ENCODE measurements at places on chromosomes 5 and 9.

GRCh38 chr9:79688363-79688762 is 116.6 kb downstream of the TLE4 start:
- DNase-seq: no peak

GRCh38 chr9:18255747-18256146 is 218.2 kb upstream of the ADAMTSL1 start:
- DNase-seq: no peak

GRCh38 chr5:61330341-61330844 is 1.7 kb upstream of the ZSWIM6 start:
- DNase-seq: peak; percentile 64

- no peak for DNase-seq
Observed at GRCh38 chr9:18126831-18127498, 347.0 kb upstream of the ADAMTSL1 start.

DNA sequence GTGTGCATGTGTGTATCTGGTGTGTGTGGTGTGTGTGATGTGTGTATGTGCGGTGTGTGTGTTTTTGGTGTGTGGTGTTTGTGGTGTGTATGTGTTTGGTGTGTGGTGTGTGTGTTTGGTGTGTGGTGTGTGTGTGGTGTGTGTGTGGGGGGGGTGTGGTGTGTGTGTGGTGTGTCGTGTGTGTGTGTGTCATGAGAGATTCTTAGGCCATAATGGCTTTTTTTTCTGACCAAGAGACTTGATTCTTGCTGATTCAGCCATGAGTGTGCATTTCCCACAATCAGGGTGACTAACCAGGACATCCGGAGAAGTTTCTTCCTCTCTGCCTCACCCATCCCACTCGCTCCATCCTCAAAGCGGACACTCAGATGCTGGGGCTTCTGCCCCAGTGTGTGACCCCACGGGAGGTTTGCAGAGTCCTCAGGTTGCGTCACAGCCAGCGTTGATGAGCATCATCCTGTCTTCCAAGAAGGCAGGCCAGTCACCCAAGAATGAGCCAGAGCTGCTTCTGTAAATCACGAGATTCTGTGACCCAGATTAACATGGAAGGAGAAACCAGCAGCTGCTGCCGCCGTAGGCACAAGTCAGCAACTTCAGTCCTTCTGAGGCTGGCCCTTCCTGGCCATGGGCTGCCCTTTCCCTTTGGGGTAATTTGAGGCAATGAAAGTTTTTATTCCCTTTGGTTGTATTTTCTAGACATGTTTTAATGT is 12.5 kb upstream of the CTSL start:
- peak; percentile 100 for DNase-seq

- no peak for DNase-seq
Observed at GRCh38 chr9:127104581-127105311, 17.7 kb downstream of the ANGPTL2 start.

GRCh38 chr9:95517559-95518425 is 1.0 kb upstream of the PTCH1 start:
- DNase-seq: no peak

DNA sequence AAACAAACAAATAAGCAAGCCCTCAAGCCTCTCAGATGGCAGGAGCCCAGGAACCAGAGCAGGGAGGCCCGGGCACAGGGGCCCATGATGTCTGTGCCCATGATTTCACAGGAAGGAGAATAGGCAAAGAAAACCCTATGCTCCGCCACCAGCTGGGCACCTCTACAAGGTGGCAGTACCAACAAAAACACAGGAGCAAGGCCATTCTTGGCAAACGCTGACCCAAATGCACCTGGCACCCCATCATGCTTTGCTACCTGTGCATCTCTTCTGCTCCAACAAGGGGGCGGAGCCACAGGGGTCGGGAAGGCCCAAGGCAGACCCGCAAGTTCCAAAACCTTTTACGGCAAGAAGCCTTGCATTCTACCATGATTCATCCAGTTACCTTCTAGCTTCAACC is 3.1 kb downstream of the BRD3 start:
- no peak for DNase-seq

DNA sequence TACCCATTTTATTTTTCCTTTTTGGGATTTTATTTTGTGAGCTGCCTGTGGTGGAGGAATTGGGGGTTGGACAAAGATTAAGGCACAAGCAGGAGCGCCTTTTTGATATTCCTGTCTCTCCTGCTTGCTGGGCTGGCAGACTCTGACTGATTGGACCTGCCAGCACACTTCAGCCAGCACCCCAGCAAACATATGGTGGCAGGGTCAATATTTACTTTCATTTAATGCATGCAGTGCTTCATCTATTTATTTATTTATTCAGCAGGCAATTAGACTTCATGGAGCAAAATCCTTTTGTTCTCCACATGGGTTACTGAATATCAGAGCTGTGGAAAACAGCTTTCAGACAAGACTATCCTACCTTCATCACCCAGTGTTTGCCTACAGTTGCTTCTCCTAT is 48.4 kb upstream of the EPB41L4A start:
- no peak for DNase-seq

GRCh38 chr5:75472973-75473372 is 38.5 kb downstream of the CERT1 start:
- no peak for DNase-seq

DNA sequence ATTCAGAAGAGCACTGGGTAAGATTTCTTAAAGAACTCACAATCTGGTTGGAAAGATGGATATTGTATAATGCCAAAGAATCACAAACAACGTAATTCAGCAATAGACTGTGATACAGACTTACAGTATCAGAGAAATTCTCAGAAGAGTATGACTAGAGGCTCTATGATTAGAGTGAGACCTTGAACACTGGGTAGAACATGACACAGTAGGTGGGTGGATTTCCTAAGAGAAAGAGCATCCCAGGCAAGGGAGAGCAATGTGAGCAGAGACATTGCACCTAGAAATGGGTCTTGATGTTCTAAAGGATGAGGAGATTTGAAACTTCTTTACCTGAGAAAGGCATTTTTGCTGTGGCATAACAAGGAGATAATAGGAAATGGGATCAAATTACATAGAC is 27.3 kb upstream of the CAST start:
- DNase-seq: no peak

- no peak for DNase-seq
Observed at GRCh38 chr5:94457788-94458187, 160.6 kb downstream of the KIAA0825 start.

GRCh38 chr9:5448461-5449435 is 1.6 kb upstream of the CD274 start:
- peak; percentile 73 for DNase-seq

- DNase-seq: no peak
Observed at GRCh38 chr9:122155796-122156195, 3.8 kb downstream of the NDUFA8 start.

DNA sequence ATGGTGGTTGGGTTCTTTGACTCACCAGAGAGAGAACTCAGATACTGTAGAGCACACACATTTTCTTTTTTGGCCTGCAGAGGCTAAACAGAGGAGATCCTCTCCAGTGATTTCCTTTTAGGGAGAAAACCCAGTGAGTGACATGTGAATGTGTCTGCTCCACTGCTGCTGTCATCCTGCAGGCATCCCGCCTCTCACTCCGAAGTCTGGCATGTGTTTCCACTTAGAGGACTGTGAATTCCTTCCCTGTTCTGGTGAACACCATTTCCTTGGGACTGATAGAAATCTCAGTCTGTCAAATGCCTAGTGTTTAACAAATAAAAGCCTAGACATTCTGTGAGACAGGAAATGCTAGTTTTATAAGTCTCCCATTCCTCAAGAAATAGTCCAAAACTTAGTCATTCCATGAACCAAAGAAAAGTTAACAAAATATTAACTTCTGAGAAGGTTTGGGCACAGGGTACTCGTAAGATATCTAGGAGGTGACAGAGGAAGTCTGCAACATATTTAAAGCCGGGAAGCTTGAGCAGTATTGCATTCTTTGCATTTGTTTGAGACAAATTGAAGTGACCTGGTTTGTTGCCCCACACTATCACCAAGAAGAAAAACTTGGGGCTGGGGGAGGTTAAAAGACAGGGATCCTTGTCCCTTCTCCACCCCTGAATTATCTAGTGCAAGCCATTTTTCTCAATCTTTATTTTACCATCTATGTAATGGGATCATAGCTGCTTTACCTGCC is 74.9 kb upstream of the NIPAL4 start:
- DNase-seq: peak; percentile 11

DNA sequence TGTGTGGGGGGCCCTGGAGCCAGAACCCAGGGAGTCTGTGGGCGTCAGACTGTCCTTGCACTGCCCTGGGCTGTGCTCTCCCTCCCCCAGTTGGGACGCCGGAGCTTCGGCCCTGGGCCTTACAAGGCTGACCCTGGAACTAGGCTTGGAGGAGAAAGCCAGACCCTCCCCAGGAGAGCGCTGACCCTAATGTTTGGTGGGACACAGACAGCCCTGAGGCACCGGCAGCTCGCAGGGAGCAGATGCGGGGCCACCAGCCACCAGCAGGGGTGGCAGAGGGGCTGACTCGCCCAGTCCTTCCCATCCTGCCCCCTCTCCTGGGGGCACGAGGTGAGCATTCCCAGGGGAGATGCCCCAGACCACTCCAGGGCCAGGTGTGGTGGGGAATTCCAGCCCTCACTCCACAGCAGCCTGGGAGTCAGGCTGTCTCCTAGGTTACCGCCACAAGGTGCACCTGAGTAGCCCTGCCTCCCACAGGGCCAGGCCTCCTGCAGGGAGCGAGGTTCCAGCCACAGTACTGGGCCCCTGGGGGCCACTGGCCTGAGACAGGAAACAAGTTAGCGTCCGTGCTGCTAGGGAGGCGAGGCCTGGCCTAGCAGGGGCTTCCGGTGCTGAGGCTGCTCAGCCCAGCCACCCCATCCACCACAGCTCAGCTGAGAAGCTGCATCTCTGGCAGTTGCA is 134.6 kb downstream of the OLFM1 start:
- DNase-seq: no peak

DNA sequence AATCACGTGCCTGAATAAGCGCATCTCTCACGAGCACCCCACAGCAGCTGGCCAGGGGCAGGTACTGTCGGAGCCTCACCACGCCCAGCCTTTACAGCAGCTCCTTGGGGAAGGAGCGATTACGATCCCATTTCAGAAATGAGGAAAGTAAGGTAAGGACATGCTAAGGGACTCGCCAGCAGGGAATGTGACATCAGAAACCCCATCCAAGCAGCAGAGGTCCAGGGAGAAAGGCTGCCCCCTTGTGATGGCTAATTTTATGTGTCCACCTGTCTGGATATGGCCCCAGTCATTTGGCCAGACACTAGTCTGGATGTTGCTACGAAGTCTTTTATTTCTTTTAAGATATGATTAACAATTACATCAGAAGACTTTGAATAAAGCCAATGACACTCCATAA is 77.3 kb downstream of the UBE2QL1 start:
- DNase-seq: peak; percentile 7

DNA sequence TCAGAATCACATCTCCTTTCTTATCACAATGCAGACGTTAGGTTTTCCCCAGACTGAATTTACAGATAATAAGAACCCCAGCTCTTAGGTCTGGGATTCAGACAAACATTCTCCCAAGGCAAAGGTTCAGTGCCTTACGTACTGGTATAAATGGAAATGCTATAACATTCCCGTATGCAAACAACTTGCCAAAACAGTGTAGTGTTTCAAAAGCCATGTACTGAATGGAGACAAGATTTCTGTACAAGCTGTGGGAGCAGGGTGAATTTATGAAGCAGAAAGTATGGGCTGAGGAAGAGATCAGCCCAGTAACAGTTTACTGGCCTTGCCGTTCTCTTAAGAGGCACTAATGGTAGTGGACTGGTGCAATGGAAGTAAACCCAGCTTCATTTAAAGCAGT is 225.5 kb upstream of the ZNF462 start:
- no peak for DNase-seq

DNA sequence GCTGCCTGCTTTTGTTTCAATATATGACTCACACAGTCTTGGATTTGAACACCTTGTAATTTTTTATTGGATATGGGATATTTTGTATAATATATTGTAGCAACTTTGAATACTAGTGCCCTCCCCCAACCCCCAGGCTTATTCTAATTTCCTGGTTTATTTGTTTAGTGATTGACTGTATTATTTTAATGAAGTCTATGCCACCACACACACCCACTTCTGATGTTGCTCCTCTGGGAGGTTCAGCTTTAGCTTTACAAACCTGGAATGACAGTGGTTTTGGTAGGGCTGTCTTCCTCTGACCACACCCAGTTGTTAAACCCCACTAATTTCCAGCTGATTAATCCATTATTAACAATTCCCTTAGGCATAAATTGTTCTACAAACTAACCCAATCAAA is 206.1 kb upstream of the NFIL3 start:
- no peak for DNase-seq

- no peak for DNase-seq
Observed at GRCh38 chr5:141765896-141766551, 84.0 kb upstream of the ARAP3 start.

- no peak for DNase-seq
Observed at GRCh38 chr9:135787776-135788575, 86.0 kb downstream of the KCNT1 start.

- no peak for DNase-seq
Observed at GRCh38 chr5:67518227-67518626, 321.6 kb upstream of the CD180 start.

GRCh38 chr9:90645721-90646120 is 3.1 kb upstream of the DIRAS2 start:
- no peak for DNase-seq

DNA sequence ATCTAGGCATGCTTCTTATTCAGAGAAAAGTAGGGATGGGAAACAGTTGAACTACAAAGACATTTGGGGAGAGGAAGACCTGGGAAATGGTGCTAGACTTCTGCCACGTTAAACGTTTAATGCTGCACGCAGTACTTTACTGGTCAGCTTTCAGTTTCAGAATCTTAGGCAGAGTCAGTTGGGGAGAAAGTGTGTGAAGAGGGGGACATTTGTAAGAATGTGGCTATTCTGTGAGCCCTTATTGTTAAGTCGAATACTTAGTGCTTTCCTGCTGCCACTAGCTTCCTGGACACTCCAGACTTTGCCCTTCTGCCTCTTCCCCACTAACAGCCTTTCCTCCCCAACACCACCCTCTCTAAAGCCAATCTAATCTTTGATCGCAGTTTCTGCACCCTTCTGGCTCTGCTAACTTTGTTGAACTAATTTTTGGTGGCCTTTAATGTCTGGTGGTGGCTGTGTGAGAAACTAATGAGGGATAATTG is 6.1 kb downstream of the CYSTM1 start:
- no peak for DNase-seq

DNA sequence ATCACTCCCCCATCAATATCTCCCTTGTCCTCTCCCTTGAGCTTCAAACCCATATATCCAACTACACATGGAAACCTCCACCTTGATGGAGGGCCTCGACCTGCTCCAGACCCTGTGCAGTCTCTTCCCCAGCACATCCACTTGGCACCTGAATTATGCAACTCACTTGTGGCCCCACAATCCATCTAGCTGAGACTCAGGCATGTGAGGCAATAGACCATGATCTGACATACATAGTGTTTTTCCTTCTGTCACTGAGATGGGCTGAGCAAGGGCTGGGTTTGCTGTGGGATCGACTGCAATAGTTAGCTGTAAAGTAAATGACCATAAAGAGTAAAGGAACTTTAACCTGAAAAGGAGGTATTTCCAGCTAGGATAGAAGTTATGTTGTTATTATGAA is 172.9 kb upstream of the RAD23B start:
- DNase-seq: no peak

DNA sequence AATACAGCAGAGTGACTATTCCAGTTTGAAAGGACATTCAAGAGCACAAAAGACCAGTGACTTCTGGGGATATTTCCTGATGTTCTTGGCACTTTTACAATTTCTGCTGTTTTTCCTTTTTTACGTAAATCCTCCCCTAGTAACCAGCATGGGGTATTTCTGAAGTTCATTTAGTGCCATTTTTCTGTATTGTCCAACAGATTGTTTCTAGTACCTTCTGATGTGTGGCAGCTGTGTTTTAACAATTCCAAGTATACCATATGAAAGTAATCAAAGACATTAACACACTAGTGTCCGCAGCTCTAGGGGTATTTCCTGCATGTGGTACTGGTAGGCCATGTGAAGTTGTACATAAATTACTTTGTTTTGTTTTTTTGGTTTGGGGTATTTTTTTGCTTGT is 53.0 kb upstream of the SMARCA2 start:
- no peak for DNase-seq
